ENCODE measurements at places on chromosomes 13 and 19. TPM values are rescaled to one million over a fixed set of nuclear protein-coding genes. Genes with fewer than 3 reads are reported as not detected.

DNA sequence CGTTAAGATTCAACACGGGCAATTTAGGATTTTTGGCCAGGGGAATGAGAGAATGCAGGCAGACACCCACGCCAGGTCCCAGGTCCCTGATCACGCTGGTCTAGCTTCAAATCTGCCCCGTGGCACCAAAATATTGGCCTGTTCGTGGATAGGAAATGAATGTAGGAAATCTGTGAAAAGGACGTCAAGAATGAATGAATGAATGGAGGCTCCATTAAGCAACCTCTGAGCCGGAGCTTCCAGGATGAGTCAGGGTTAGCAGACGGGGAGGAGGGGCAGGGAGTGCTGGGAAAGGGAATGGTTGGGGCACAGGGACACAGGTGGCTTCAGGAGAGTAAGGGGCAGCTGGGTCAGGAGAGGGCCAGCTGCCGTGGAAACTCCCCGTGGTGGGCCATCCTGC, 4.2 kb downstream of the SULT2B1 start:
- peak; percentile 57 for DNase-seq

- peak; percentile 6 for DNase-seq
Measured at GRCh38 chr13:44470638-44471562, 97.3 kb downstream of the SERP2 start.

GRCh38 chr13:73535341-73535740, 476.5 kb downstream of the KLF5 start:
- no peak for DNase-seq

- no peak for DNase-seq
Measured at GRCh38 chr19:36963280-36963679, 47.1 kb downstream of the ZNF568 start.

DNA sequence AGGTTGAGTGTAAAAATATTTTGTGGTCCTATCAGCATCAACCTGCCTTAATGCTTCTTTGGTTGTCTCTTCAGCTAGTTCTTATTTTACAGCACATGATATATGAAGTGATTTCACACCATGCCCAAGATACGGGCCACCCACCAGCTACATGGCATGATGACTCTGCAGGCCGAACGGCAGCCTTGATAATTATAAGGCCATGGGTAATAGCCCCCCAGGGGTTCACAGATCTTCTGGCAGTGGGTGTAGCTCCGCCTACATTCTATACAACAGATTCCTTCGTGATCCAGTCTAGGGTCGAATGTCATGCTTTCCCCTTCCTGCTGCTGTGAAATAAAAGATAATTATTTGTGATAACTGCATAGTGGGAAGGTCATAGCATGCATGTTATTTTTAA, 36.1 kb downstream of the CNMD start:
- no peak for DNase-seq

DNA sequence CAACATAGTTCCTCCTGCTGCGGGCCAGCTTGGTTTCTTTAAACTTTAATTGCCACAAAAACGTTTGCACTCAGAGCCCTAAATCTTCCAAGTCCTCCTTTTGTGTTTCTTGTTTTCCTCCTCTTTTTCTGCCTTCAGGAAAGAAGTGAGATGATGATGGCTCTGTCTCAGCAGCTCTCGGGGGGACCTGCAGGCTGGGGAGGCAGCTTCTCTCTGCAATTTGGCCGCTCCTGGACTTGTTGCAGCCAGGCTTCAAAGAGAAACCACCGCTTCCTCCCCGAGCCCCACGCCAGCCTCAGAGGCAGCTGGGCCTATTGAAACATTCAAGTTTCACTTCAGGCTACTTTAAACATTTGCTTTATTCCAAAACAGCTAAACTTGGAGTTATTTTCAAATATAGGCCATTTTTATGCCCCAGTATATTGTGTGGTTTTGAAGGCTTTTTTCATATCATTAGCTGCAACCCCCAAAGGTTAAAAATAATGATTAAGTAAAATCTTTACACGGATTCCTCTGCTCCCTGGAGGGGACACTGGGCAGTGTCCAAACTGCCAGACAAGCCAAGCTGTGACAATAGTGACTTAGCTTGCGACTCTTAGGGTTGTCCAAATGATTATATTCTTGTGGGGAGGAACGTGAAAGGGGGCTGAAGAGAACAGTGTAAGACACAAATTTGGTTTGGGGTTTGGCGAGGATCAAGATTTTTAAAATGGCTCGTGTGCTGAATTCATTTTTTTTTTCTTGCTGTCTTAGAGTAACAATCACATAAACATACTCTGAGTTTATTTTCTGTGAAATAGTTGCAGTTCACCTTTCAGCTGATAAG, 330.8 kb downstream of the DLEU7 start:
- peak; percentile 25 for DNase-seq

GRCh38 chr13:91078093-91078679, 269.3 kb upstream of the MIR17HG start:
- DNase-seq: no peak

DNA sequence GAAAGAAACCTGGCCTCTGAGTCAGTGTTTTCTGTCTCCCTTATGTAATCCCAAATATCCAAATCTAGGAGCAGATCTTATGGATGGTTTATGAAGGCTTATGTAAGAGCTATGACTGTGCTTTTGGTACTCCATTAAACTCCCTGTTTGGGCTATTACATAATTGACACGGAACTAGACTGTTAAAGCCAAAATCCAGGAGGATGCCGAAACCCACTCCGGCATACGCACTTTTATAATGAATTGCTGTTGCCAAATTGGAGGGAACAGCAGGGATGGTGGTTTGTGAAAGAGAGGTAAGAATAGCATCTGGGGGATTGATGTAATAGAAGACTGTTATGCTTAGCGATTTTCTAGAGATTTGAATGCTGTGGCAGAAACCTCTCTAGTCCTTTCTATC, 2.0 kb downstream of the MTUS2 start:
- DNase-seq: no peak

DNA sequence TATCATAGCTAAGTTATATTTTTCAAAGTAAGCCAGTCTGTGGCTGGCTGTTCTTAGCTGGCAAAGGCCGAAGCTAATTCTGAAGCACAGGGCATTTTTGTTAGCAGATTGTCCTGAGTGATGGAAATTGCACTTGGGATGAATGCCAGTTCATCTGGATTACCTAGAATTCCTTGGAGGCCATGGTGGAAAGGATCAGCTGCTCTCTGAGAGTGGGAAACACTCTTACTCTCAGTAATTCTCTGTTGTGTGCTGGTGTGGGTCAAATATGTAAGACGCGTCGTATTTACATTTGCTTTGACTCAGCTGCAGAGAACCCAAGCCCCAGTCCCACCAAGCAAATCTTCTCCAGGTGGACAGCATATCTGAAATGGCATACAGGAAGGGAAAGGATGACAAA, 60.7 kb upstream of the C1QTNF9B start:
- DNase-seq: no peak

GRCh38 chr19:46426506-46427162, 2.1 kb downstream of the PNMA8C start:
- no peak for DNase-seq

DNA sequence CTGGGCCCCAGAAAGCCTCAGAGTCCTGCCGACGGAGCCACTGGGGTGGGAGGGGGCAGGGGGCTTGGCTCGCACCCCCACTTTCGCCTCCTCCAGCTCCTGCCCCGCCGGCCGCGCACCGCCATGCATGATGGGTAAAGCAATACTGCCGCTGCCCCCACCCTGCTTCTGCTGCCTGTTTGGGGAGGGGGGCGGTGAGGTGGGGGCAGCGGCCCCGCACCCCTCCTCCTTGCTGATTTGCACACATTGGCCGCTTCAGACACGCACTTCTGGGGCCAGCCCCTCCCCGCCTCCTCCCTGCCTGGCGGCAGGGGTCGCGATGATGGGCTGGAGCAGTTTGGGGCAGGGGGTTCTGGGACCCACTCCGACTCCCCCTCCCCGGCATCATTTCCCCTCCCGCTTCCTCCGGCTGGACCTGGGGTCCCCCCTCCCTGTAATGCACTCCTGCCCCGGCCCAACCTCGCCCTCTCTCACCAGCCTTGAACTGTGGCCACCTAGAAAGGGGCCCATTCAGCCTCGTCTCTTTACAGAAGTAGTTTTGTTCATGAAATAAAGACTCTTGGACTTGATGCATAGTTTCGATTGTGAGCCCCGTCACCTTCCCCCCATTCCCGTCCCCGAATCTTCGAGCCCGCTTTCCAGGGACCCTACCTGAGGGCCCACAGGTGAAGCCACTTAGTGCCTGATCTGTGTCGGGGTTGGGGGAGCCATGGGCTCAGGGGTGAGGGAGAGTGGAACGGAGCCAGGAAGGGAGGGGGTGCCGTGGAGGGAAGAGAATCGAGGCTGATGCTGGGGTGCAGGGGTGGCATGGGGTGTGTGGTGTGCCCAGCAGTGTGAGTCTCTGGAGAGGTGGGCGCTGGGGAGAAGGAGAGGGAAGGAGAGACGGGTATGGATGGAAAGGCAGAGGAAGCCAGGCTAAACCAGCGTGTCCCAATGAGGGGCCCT, 1.4 kb upstream of the HPN start:
- no peak for DNase-seq

DNA sequence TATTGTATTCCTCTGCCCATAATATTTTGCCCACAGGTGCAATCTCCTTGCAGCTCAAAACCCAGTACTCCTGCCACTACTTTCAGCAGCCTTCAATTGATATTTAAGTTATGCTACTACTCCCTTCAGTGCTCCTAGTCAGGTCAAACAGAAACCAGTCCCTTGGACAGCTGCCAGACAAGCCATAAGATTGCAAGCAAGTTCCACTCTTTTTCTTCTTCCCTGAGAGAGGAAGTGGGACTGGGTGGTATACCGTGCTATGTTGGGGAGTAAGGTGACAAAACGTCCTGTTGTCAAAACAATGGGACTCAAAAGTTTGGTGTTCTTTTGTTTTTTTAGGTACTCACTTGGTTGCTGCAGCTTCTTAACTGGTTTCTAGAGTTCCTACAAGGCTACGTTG, 63.1 kb upstream of the FRY start:
- no peak for DNase-seq

DNA sequence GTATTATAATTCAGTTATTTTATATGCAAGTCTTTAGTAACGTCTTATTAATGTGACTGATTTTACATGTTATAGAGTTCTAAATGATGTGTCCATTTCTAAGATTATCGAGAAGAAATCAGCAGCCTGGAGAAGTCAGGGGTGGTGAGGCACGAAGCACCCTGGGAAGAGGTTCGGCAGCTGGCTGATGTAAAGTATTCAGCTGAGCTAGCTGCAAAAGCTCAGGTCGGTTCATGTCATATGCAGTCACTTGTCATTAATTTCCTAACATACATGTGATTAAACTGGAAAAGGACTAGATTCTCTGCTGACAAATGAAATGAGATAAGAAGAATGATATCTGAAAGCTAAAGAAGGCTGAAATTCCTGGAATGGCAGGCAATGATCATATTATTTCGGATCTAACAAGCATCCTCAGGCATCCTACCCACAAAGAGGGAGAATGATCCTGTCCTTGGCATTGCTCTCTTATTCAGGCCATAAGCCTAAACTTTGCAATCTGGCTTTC, 383.0 kb upstream of the SLITRK1 start:
- DNase-seq: no peak

CYP2A7 gene
- total RNA-seq: not detected

ZNF548 gene
- total RNA-seq: 15.0 TPM

VSTM1 gene
- total RNA-seq: not detected

SPTBN4 gene
- total RNA-seq: 0.56 TPM

LGALS16 gene
- total RNA-seq: not detected

ADGRE3 gene
- not detected for total RNA-seq

ICAM1 gene
- 0.12 TPM for total RNA-seq
